ENCODE measurements at places on chromosomes 1 and 21. TPM values are rescaled to one million over a fixed set of nuclear protein-coding genes. Genes with fewer than 3 reads are reported as not detected.

DNA sequence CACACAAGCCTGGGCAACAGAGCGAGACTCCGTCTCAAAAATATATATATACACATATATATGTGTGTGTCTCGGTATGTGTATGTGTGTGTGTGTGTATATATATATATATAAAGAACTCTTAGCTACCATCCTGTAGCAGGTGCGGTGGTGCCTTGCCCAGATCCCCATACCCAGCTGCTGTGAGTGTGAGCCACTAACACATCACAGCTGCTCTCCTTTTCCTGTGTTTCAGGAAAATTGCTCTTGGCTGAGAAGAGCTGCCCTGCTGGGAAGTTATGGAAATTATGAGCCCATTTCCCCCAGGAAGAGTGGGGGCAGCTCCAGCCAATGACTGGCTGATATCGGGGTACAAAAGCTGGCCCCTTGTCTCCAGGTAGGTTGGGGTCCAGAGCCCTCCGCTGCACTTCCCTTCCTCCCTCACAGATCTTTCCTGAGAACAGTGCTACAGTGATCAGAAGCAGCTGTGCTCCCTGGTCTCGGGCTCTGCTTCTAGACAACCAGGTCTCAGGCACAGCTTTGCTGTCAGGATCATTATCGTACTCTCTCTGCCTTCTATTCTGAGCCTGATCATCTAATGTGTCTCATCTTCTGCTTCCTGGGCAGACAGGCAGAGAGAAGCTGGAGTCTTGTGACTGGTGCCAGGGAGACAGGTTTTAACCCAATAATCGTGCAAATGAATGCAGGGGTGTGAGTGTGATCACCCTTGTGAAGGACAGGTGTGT lies 109.6 kb upstream of the ZNF678 start:
- no peak for DNase-seq

DNA sequence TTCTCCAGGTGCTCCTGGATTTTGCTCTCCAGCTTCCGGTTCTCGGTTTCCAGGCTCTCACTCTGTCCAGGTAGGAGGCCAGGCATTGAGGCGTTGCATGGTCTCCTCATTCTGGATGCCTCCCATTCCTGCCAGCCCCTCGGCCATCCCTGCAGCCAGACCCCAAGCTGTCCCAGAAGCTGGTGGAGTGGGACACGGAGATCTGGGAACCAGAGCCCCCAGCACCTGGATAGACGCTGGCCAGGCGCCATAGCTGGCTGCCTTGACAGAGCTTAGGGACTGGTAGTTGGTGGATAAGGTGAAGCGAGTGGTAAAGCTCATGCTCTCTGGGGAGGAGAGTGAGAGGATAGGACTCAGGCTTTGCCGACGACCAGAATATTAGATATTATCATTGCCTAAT lies 29.6 kb downstream of the RAP1A start:
- no peak for DNase-seq

DNA sequence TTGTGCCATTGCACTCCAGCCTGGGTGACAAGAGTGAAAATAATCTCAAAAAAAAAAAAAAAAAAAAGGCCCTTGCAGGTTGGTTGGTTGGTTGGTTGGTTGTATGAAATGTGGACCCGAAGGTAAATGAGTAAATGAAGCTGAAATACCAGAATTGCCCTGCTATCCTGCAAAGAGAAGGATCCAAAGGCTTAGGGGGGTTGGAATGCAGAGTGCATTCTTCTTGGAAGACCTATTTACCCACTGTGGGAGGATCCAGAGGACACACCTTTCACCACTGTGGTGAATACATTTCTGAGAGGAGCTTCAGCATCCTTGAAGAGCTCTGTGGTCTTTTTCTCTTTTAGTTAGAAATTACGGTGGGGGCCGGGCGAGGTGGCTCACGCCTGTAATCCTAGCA lies 28.7 kb upstream of the EIF4G3 start:
- DNase-seq, result no peak

DNA sequence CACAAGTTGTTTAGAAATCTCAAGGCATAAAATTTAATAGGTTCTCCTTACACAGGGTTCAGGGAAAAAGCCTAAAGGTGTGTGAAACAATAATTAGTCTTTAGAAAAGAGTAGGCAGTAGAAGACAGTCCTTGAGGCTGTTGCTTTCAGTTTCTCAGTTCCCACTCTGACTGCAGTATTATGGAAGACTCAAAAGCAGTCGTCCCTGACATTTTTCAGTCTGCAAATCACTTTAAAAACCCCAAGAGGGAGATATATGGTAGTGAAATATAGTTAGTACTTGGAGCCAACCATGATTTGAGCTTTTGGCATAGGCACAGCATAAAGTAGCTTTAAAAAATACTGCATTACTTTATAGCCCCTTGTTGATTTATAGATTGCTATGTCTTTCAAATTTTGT lies 299.7 kb downstream of the OLFM3 start:
- DNase-seq, result no peak

DNA sequence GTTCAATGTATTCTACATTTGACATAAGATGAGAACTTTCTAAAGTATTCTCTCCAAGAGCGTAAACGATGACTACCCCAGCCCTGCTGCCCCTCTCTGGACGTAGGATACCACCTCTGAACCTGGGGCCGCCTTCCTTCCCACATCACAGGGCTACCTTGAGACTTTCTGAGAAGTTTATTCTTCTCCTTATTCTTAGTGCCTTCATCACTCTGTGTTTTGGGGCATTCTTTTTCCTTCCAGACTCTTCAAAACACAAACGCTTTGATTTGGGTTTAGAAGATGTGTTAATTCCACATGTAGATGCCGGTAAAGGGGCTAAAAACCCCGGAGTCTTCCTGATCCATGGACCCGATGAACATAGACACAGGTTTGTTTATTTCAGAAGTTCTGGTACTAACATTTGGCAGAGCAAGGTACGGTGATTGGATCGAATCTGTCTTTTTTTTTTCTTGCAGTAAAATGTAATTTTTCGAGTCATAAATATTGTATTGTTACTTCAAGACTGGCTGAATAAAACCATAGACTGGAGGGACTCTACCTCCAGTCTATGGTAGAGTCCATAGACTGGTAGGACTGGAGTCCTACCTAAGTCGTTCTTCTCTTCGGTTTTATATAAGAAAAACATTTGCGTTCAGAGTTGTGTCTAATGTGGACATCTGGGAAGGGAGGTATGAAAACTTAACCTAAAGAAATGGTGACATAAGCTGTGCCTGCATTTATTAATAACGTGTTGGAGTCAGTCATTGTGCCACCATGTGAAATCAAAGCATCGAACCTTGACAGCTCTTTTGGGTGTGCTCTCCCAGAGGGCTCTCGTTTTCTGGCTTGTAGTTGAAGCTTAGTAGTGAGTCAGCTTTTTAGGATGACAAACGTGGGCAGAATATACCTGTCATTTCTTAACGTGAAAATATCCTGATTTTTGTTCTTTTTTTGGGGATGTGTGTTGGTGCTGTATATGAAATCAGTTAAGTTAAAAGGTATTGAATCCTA lies 1.2 kb downstream of the MAN1A2 start:
- DNase-seq, result peak; percentile 11

DNA sequence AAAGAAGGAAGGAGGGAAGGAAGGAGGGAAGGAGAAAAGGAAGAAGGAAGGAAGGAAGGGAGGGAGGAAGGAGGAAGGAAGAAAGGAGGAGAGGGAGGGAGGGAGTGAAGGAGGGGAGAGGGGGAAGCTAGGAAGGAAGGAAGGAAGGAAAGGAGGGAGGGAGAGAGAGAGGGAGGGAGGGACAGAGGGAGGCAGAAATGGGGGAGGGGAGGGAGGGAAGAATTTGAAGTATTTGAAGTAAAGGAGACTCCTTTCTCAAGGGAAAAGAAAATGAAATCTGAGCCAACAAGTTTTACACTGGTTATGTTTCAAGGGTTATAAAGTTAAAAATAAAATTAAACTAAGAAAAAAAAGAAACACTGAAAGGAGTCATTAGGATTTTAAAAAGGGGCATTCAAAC lies 431.4 kb downstream of the BRINP3 start:
- no peak for DNase-seq

GRCh38 chr1:93704052-93704451 lies 22.4 kb upstream of the BCAR3 start:
- DNase-seq, result no peak

GRCh38 chr1:151985768-151986167 lies 7.9 kb downstream of the S100A10 start:
- DNase-seq, result no peak

GRCh38 chr1:10178597-10179405 lies 31.6 kb upstream of the KIF1B start:
- no peak for DNase-seq

The DNASE2B gene
- total RNA-seq, result not detected

The ALX3 gene
- not detected for total RNA-seq

The COL8A2 gene
- 0.54 TPM for total RNA-seq

All from IMR-90 (cell line).